ENCODE measurements at places on chromosomes 2 and 18. TPM values are rescaled to one million over a fixed set of nuclear protein-coding genes. Genes with fewer than 3 reads are reported as not detected.

- no peak for DNase-seq
These were observed 108.4 kb upstream of the MGAT5 start for GRCh38 chr2:134145519-134145918.

HOXD11 gene
- not detected for total RNA-seq

CIB4 gene
- total RNA-seq, result not detected

NEU4 gene
- total RNA-seq, result not detected

C2orf78 gene
- not detected for total RNA-seq
